ENCODE measurements at places on chromosomes 4 and X.

- DNase-seq: peak; percentile 37
These were observed 53.8 kb downstream of the APLN start for GRCh38 chrX:129600981-129601424.

GRCh38 chrX:36957425-36958328 lies 50.5 kb upstream of the FAM47C start:
- DNase-seq: no peak

DNA sequence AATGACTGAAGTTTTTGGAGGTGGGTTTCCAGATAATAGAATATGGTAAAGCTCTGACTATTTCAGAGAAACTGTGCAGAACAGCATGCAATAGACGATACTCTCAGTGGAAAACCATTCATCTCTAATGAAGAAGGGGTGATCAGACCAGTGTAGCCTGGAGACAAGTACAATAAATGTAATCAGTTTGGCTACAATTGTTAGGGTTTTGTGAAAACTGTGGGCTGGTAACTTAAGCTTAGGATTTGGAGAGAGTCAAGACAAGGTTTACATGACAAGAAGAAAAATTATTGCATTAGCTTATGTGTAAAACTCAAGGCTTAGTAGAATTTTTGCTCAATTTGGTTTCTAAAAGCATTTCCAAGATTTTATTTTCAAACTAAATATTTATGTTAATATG lies 241.5 kb upstream of the ANKRD50 start:
- no peak for DNase-seq

DNA sequence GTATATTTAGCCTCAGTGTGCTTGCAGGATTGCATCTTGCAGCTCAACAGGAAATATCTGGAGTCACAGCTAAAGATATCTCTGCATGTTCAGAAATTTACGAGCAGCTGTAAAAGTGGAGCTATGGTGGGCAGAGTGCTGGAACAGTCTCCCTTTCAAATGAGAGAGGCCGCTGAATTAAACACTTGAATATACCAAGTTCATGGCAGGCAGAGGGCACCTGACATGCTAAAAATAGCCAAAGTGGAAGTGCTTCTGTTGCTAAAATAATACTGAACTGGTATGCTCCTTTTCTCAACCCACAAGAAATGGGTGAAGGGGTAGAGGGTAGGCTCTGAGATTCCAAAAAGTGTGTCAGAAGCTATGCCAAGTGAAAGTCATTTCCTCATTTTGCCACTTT lies 98.1 kb downstream of the MGST2 start:
- no peak for DNase-seq

DNA sequence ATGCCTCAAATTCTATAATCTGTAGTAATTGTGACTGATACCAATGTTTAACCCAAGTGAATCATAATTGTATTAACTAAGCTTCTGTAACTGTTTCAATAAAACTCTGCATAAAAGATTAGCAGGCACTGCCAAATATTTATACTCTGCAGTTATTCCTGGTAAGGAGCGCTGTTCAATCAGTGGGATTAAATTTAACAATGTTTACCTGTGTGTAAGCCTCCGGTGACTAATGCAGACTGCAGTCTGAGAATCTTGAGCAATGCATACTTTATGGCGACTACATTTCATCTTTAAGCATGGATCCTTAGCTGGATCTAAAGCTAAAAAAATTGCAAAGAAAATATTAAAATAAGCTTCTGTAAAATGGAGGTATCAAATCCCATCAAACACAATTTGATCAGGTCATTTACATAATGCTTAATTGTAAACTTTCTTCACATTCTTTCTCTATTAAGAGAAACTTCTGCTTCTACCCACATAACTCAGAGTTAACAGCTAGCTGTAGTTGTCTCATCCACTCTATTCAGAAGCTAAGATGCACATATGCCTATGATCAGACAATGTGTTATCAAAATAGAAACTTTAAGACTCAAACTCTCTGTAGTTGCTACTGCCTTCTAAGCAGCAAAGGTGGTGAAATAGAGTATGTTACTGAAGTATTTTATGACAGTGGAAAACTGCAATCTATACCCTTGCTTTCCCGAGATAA lies 234.0 kb downstream of the SPOCK3 start:
- no peak for DNase-seq

DNA sequence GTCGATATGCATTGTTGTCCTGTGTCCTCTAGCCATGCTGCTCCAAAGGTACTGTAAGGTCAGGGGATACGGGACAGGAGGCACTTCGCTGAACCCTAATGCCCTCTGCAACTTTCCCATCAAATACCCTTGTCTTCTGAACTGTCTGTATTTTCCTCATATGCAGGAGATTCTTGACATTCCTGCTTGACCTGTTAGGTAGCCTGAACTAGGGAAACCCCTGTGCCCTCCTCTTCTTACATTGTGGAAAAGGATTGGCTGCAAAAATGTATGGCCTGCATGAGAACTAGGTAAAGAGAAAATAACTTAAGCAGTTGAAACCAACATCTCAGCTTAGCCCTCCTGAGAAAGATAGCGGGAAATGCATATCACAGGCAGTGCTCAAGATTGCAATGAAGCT lies 11.4 kb downstream of the RTL8B start:
- DNase-seq: no peak
